NCI-H446 (cell line): ENCODE measurements at places on chromosomes 4 and X.

DNA sequence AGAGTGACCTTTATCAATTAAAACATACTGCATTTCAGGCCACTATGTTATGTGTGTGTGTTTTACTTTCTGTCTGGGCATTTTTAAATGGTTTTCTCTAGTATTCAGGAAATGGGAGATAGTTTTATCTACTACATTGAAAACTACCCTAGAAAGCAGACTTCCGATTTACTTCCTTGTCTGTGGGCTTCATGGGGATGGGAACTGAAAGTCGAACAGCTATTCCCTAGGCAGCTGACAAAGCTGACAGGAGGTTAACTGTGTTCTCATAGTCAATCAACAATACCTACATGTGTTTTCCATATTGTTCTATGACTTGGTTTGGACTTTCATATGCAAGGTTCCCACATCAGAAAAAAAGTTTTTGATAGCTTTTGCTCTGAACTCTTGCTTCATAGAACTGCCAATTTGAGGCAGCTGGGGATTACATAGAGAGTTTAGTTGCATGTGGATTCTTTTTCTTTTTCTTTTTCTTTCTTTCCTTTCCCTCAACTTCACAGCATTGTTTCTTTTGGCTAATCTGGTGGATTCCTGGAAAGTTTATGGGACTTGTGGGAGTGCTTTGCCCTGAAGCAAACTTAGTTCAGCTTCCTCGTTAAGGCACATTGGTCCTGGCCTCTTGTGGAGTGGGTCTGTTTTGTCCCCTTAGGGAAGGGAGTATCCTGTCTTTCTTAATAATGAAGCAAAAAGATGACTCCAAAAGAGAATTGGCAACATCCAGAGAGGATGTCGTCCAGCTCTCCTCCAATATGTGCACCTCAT, 327.1 kb upstream of the GIMD1 start:
- DNase-seq = no peak

DNA sequence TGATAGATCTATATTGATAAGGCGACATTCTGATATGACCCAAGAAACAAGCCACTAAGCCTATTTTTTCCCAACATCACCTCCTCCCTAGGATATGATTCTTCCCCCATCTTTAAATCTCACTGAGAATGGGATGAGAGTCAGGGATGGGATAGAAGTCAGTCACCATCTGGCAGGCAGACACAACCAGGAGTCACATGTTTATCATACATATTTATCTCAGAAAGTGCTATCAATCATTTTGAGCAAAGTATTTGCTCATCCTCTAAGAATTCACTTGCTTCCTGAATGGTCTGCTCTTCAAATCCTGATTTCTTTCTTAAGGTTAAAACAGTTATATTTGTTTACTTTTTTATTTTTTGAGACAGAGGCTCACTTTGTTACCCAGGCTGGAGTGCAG, 20.3 kb downstream of the DNAAF6 start:
- DNase-seq = peak; percentile 56

GRCh38 chr4:113607998-113608397, 153.5 kb downstream of the CAMK2D start:
- no peak for DNase-seq

- no peak for DNase-seq
Measured at GRCh38 chrX:106748377-106748776, 21.9 kb downstream of the RNF128 start.

DNA sequence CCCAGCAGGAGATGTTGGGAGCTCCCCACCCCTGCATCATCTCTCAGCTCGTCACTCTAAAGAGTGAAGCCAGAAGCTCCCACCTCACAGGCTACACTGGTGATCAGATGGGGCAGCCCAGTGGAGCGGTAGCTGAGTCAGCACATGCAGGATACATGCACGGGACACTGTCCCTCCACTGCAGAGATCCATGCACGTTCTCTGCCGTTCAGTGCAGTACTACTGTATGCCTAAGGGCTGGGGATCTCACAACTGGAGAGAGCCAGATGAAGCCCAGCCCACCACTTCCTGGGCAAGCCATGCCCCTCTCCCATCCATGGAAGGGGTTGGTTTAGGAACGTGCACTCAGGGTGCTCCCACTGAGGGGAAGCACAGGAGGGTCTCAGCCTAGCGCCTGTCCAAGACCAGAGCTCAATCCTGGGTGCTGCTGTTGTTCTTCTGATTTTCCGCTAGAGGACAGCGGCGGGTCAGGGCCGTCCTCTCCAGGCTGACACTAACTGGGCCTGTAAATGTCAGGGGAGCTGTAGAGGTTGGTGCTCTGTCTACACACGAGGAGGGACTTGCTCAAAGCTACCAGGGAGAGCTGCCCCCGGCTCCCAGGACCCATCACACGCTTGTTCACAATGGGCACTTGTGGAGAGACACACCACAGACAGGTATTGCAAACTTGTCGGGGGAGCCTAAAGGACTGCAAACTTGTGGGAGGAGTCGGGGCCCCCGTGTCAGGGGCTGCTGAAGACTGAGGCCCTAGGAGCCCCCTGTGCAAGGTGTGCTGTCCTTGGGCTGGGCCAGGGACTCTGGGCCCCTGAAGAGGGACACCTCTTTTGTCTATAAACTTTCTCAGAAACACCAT, 18.2 kb upstream of the ABLIM2 start:
- peak; percentile 16 for DNase-seq
